ENCODE measurements at places on chromosomes 4 and X. TPM values are rescaled to one million over a fixed set of nuclear protein-coding genes. Genes with fewer than 3 reads are reported as not detected.

Gene PTCHD1
- total RNA-seq: under 0.01 TPM

Gene PDLIM3
- 17.8 TPM for total RNA-seq

Gene SPANXC
- total RNA-seq: not detected

Gene CFAP299
- not detected for total RNA-seq

Gene USP26
- not detected for total RNA-seq
